ENCODE measurements at places on chromosomes 3 and 15. TPM values are rescaled to one million over a fixed set of nuclear protein-coding genes. Genes with fewer than 3 reads are reported as not detected.

The TXNRD3 gene
- 2.3 TPM for total RNA-seq

The C3orf80 gene
- 0.14 TPM for total RNA-seq

The PIF1 gene
- 21.6 TPM for total RNA-seq

DNA sequence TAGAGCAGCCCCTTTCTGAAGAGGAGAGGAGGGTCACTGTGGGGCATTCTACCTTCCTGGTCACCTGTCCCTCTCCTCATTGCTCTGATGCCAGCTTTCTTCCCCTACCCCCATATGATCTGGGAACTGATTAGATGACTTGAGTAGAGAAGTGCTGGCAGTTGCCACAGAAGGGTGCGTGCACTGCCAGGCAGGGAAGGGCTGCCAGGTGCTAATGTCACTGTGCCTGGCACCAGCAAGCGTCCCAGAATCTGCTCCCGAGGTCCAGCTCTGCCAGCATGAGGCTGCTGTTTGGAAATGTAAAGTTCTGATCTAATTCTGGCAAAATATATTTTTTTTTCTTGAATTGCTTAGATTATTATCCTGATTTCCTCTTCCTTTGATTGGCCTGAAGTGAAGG, 52.8 kb downstream of the PPM1L start:
- DNase-seq: no peak
- no peaks in the 10 kb centered on the region for H3K36me3 ChIP-seq
- H3K27me3 ChIP-seq: no peaks in the 10 kb centered on the region
- H3K27ac ChIP-seq: no peak overlapping the region

GRCh38 chr3:150062492-150062891, 91.8 kb upstream of the PFN2 start:
- peak overlapping the region; percentile 69 for H3K27ac ChIP-seq
- peaks cover 30% of the 10 kb centered on the region for H3K4me1 ChIP-seq
- DNase-seq: no peak
- H3K4me3 ChIP-seq: peak overlapping the region; percentile 34
- no peaks in the 10 kb centered on the region for H3K27me3 ChIP-seq

DNA sequence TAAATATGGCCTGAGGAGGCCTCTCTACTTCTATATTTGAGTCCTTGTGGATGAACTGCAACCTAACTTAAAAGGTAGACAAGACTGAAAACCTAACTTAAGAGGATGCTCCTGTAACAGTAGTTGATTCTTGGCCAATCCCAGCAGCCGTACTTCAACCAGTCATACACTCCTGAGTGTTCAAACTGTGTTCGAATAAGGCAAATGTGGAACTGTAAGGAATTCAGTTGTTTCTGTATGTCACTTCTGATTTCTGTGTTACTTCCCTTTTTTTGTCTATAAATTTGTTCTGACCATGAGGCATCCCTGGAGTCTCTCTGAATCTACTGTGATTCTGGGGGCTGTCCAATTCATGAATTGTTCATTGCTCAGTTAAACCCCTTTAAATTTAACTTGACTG, 20.5 kb downstream of the GALK2 start:
- H3K27me3 ChIP-seq: no peaks in the 10 kb centered on the region
- no peaks in the 10 kb centered on the region for H3K36me3 ChIP-seq
- H3K4me3 ChIP-seq: no peak overlapping the region
- no peak for DNase-seq

DNA sequence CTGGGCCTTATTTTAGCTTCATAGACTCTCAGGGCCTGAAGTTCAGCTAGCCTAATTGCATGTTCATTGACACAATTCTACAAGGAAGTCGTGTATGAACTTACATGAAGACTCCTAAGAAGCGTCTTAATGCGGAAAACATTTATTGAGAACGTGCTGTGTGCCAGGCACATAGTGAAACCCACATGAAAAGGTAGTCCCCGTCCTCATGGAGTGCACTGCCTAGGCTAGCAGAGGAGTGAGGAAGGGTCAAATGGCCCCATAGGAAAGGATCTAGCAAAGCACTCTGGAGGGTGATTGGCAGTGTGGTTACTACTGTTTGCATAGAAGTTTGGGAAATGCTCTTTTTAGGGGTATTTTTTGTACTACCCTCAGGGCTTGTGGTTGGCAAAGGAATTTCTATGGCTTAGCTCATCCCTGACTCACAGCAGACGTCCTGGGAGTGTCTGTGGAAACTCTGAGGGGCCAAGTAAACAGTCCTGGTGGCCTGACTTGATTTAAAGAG, 854 bp upstream of the NPTN start:
- peak; percentile 81 for DNase-seq
- H3K4me1 ChIP-seq: peaks cover 23% of the 10 kb centered on the region
- H3K27me3 ChIP-seq: no peaks in the 10 kb centered on the region
- H3K27ac ChIP-seq: peak overlapping the region; percentile 82

DNA sequence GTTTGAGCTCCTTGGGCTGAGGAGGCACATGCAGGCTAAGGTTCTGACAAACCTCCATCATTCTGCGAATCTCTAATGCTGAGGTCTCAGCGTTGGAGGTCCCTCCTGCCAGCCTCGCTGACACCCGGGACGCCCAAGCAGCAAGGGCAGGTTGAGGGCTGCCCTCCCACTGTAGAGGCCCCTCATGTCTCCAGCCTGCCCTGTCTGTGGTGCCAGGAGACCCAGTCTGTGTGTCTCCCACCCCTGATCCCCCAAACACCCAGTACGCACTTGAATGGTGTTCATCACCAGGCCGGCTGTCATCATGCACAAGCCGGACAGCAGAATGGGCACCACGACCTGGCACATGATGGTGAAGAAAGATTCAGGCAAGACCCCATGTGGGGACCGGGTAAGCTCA, 27.8 kb downstream of the SLC41A3 start:
- no peak overlapping the region for H3K27ac ChIP-seq
- no peak for DNase-seq
- no peaks in the 10 kb centered on the region for H3K4me1 ChIP-seq
- H3K36me3 ChIP-seq: no peaks in the 10 kb centered on the region

DNA sequence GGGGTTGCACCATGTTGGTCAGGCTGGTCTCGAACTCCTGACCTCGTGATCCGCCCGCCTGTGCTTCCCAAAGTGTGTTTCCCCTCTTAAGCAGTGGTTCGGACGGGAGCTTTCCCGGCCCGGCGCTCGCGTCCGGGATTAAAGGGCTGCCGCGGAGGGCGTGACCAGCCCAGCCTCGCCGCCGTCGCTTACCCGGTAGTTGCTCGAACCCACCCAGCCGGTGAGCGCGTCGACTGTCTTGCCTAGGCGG, 513 bp downstream of the CLASP2 start:
- H3K27me3 ChIP-seq: no peaks in the 10 kb centered on the region
- peak overlapping the region; percentile 61 for H3K27ac ChIP-seq
- H3K4me1 ChIP-seq: no peaks in the 10 kb centered on the region
- H3K4me3 ChIP-seq: peak overlapping the region; percentile 86
- peak; percentile 51 for DNase-seq

GRCh38 chr3:6862041-6862879, 1.3 kb downstream of the GRM7 start:
- no peaks in the 10 kb centered on the region for H3K4me1 ChIP-seq
- H3K4me3 ChIP-seq: no peak overlapping the region
- no peak overlapping the region for H3K27ac ChIP-seq
- no peaks in the 10 kb centered on the region for H3K36me3 ChIP-seq
- no peaks in the 10 kb centered on the region for H3K27me3 ChIP-seq

- no peak for DNase-seq
- no peak overlapping the region for H3K27ac ChIP-seq
- H3K36me3 ChIP-seq: peaks cover 35% of the 10 kb centered on the region
- H3K4me1 ChIP-seq: peaks cover 2% of the 10 kb centered on the region
- H3K4me3 ChIP-seq: no peak overlapping the region
These were observed 84.1 kb downstream of the PCCB start for GRCh38 chr3:136334209-136334608.
